ENCODE measurements at places on chromosomes 4 and X. TPM values are rescaled to one million over a fixed set of nuclear protein-coding genes. Genes with fewer than 3 reads are reported as not detected.

- H3K4me3 ChIP-seq: no peak overlapping the region
- no peak overlapping the region for H3K27ac ChIP-seq
- H3K4me1 ChIP-seq: peaks cover 27% of the 10 kb centered on the region
- no peak for DNase-seq
- no peaks in the 10 kb centered on the region for H3K27me3 ChIP-seq
Observed at GRCh38 chrX:148337873-148338272, 162.5 kb upstream of the AFF2 start.

- no peaks in the 10 kb centered on the region for H3K27me3 ChIP-seq
- no peaks in the 10 kb centered on the region for H3K4me1 ChIP-seq
- H3K4me3 ChIP-seq: no peak overlapping the region
Observed at GRCh38 chr4:108601532-108601931, 18.8 kb upstream of the RPL34 start.

The CCKAR gene
- total RNA-seq: not detected

The GPR82 gene
- not detected for total RNA-seq

DNA sequence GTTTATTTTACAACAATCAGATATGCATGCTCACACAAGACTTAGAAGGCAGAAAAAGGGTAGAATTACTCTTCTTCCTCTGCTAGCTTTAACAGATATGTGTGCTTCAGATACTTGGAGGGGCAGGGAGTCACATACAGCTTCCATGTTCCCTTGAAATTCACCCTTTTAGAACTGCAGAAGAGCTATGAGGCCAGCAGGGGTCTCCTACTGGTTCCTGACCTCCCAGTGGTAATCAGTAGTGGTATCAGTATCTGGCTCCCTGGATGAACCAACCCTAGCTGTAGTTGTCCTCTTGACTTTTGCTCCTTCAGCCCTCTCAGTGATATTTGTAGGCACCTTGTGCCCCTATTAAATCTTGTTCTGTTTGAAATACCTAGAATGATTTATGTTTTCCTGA is 81.5 kb downstream of the RCHY1 start:
- peaks cover 13% of the 10 kb centered on the region for H3K4me1 ChIP-seq
- peak; percentile 12 for DNase-seq
- H3K4me3 ChIP-seq: no peak overlapping the region
- H3K27ac ChIP-seq: no peak overlapping the region
- H3K27me3 ChIP-seq: no peaks in the 10 kb centered on the region
- H3K36me3 ChIP-seq: no peaks in the 10 kb centered on the region

DNA sequence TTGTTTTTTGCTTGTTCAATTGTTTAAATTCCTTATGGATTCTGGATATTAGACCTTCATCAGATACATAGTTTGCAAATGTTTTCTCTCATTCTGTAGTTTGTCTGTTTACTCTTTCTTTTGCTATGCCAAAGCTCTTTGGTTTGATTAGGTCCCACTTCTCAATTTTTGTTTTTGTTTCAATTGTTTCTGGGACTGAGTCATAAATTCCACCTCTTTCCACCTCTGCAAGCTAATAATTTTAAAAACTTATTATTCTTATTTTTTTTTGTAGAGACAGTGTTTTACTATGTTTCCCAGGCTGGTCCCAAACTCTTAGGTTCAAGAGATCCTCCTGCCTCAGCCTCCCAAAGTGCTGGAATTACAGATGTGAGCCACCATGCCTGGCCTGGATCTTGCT is 226.8 kb upstream of the GPRIN3 start:
- H3K27ac ChIP-seq: no peak overlapping the region
- H3K27me3 ChIP-seq: no peaks in the 10 kb centered on the region
- H3K4me1 ChIP-seq: no peaks in the 10 kb centered on the region
- DNase-seq: no peak

- H3K36me3 ChIP-seq: no peaks in the 10 kb centered on the region
- peaks cover 3% of the 10 kb centered on the region for H3K27me3 ChIP-seq
- no peak overlapping the region for H3K4me3 ChIP-seq
- no peak overlapping the region for H3K27ac ChIP-seq
Observed at GRCh38 chr4:164821711-164822110, 55.3 kb upstream of the APELA start.

- H3K36me3 ChIP-seq: peaks cover 4% of the 10 kb centered on the region
- H3K4me1 ChIP-seq: no peaks in the 10 kb centered on the region
- H3K4me3 ChIP-seq: no peak overlapping the region
- H3K27ac ChIP-seq: no peak overlapping the region
Observed at GRCh38 chr4:147865926-147866325, 134.0 kb downstream of the ARHGAP10 start.

The CHST7 gene
- total RNA-seq: 54.6 TPM
